ENCODE measurements at places on chromosomes 3 and 15. TPM values are rescaled to one million over a fixed set of nuclear protein-coding genes. Genes with fewer than 3 reads are reported as not detected.

The UROC1 gene
- not detected for total RNA-seq

- DNase-seq = no peak
Observed at GRCh38 chr15:66186049-66186825, 67.3 kb downstream of the MEGF11 start.

The GPR87 gene
- not detected for total RNA-seq

GRCh38 chr15:63593705-63594671 is 3.2 kb upstream of the FBXL22 start:
- no peak for DNase-seq

The TEX55 gene
- 0.27 TPM for total RNA-seq

GRCh38 chr3:112627919-112628466 is 12.9 kb downstream of the CCDC80 start:
- DNase-seq = no peak

DNA sequence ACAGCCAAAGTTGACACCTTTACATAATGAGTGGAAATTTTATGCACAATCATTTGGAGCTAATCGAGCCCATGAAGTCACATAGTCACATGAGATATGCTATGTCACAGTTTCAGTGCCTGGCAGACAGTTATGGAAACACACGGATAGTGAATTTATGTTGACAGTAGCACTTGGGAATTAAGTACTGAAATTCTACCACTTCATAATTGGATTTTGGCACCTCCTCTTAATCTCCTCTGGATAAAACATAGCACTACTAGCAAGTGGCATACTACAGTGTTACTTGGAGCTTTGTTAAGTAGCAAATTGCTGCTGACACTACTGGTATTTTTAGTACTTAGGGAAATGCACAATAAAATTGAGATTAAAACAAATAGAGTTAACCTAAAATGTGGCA is 1679.4 kb downstream of the OTOL1 start:
- DNase-seq = no peak

GRCh38 chr15:65312400-65312916 is 8.0 kb downstream of the RNU5B-1 start:
- no peak for DNase-seq

DNA sequence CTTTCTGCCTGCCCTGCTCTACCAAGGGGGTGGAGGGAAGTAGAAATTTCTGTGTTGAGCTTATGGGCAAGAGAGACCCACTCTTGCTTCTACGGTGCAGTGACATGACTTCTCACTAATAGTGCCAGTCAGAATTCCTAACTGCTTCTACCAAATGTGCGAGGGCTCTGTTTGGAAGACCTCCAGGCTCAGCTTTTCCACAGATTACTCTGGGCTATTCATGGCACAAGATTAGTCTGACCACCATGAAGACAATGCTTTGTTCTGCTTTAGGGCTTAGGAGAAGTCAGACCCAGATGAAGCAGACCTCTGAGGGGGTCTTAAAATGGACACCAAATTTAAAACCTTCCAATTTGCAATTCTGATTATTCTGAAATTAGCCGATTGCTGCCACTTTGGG is 195.9 kb upstream of the TBC1D5 start:
- no peak for DNase-seq

DNA sequence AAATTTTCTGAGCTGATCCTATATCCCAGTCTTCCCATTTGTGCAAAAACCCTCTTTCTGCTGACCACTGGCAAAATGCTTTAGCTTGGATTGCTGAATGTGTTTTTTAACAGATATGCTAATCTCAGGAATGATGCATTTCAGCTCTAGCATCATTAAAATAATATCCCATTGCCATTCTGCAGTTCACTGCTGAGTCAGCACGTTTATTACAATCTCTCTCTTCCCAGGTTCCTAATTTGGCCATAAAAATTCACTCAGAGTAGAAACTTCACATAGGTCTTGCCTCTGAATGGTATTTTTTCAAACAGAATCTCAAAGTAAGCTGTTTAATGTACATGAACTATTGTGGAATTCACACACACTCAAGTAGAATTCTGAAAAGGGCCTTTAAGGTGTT is 509.6 kb upstream of the SUCLG2 start:
- DNase-seq = no peak

The FOXB1 gene
- 4.7 TPM for total RNA-seq

DNA sequence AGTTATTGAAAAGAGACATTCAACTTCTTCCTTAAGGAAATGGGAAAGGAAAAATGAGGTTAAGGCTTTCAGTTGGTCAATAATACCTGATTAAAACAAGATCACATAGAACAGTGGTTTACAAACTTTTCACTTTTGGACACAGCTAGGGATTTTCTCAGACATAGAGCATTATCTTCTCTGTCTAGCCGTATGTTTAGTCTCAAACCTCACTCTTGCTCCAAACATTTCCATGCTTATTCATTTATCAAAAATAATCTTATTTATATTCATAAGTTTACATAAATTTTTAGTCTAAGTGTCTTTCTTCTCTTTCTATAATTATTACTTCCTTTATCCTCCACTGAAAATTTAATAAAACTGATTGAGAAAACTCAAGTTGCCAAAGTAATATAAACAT is 114.2 kb upstream of the AZI2 start:
- DNase-seq = no peak

GRCh38 chr15:51830276-51830806 is 888 bp downstream of the TMOD3 start:
- peak; percentile 80 for DNase-seq

- DNase-seq = peak; percentile 60
Observed at GRCh38 chr3:38834110-38834509, 18.1 kb upstream of the SCN10A start.

DNA sequence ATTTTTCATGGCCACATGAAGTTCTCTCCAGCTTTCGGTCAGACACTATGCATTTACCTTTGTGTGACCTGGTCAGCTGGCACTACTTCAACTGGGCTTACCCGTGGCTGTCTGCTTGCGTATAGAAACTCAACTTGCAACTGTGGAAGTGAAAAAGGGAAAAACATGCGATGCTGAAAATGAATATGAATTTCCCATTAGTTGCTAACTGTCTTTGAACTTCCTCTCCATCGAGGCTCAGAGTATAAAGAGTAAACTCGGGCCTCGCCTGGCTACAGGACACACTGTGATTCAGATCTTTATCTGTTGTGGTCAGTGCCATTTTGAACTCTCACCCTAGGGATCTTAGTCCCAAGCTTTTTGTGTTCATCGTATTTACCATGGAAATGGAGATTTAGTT is 26.8 kb downstream of the NFKBIZ start:
- no peak for DNase-seq

Data from GM23338 (cell line).